ENCODE measurements at places on chromosomes 6 and 20.
A peak's percentile ranks its signal among the peaks of the same experiment; 100 is the strongest.

GRCh38 chr6:95923518-95923917, 92.3 kb upstream of the FUT9 start:
- DNase-seq, result no peak

- DNase-seq, result no peak
Observed at GRCh38 chr6:4451081-4451480, 315.7 kb upstream of the ECI2 start.

DNA sequence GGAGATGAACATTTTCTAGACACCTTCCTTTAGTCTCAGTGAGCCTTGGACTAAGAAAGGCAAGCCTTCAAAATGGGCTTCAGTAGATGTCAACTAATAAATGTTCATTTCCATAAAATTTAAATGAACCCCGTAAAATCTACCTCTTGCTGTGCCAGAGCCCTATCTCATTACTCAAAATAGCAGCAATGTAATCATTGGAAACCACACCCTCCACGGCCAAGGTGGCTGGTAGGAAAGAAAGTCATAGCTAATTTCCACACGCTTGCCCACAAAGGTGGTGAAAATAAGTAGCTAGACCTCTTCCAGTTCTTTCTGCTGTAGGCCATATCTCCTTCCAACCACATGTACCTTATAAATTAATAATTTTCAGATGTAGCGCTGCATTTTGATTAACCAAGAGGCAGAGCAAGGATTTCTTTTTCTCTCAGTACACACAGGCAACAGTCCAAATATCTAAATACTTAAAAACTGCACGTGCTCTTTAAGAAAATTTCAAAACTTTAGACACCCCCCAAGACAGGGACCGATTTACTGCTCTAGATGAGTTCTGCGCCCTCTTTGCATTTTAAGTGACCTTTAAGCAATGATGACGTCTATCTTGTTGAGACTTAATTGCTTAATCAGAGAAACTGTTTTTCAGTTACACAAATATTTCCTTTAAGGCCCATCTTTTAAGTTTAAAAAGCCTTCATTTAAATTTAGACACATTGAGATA, 290.8 kb downstream of the ZNF217 start:
- no peak for DNase-seq

DNA sequence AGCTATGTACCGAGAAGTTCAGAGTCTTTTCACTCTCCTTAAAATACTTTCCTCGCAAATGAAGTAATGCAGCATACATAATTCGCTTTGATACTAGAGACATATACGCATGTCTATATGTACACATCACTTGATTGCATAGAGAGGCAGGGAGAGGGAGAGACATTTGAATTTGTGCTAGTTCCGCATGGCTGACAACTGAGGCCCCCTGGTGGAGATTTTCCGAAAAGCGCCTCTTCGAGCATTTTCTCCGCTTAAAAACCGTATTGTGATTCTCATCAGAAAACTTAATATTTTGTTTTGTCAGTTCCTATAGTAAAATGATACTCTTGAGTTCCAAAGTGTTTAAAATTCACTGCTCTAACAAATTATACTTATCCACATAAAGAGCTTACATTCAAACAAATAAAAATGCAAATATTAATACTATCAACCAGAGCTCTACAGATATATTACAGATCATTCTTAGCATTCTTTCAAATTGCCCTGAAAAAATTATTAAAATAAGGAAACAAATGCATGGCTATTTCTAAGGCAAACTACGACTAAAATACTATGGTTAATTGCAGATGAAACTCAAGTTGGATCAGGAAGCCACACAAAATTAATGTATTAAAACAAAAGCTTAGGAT, 637 bp downstream of the MYLK4 start:
- DNase-seq, result no peak

DNA sequence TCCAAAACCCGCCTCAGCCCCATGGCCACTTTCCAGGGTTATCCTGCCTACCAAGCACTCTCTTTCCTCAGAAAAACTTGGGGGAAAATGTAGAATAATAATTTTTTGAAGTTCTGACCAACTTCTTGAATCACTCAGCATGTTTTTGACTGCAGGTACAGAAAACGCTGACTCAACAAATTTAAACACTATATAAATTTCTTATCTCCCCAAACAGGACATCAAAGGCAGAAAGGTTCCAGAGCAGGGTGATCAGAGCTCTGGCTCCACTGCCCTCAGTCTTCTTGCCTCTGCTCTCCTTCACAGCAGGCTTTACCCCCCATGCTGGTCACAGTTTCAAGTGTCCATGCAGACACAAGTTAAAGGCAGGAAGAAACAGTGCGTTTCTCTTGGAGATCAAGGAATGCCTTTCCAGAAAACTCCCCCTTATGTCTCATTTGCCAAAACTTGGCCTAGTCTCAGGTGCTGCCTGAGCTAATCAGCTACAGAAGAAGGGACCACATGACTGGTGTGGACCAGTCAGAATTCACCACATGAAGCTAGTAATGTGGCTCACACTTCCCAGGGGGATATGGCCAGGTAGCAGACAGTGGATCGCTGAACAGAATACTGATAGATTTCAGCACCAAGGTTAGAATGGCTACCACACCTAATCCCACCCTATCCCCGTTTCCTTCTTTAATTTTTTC, 24.4 kb upstream of the SLC17A3 start:
- no peak for DNase-seq

GRCh38 chr20:14199111-14199510, 138.3 kb downstream of the FLRT3 start:
- no peak for DNase-seq

DNA sequence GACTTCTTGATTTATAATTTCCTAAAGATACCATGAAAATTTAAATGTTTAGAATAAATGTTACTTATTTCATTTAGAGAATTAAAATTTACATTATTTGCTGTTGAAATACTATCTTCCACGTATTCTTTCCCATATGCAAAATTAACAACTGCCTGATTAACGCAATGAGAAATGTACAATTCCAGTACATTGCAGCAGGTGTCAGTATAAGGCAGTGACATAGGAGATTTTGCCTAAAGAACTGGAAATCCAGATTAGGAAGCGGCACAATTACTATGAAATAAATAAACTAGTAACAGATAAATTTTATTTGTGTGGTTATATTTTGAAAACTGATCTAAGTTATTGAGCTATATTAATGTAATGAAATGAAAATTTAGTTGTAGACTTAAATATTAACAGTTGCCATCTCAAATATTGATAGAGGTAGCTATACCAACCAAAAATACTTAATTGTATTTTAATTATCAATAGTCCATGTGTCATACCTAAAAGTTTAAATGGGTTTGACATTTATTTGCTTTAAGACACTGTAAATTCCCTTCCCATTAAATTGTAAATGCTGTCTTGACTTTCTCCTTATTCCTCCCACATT, 300.2 kb downstream of the UTRN start:
- no peak for DNase-seq

DNA sequence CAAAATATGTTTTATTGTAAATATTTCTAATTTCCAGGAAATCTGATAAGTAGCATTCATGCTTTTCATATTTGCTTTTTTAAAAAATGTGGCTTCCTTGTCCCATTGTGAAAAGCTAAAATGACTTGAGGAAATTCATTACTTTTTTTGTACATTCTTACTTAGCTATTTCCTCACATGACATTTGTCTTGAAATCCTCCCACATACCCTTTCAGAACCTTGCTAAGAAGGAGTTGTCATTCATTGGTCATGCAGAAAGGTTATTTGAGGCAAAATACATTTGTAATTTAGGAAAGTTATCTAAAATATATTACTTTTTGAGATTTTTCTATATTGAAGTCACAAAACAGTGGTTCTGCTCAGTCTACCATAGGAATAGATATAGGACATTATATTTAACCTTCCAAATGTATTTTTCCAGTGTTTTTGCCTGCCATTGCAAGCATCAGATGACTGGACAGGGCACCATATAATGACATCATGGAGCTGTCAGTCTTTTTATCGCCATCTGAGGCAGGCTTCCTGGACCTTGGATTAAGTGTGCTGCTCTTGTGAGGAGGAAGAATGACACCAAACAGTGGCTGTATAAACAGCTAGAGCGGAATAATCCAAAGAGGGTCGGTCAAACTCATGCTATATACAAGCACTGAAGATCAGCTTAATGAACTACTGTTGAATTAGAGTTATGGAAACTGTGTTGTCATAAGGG, 109.4 kb upstream of the HCRTR2 start:
- no peak for DNase-seq

- no peak for DNase-seq
Observed at GRCh38 chr6:87722540-87723169, 20.6 kb upstream of the AKIRIN2 start.

DNA sequence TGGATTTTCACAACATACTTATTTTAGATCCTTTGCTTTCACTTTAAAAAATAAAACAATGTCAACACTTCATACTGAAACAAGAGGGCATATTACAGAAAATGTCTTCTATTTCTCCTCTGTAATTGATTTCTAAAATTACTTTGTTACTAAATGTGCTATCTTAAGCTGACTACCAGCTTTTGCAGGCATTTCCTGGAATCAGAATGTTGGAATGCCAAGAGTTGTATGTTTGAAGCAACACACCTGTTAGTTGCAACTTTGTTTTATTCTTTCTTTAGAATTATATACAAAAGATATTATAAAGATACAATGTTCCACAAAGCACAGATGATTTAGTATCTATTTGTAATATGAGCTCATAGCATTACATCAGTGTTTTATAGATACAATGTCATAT, 62.5 kb upstream of the TMEM170B start:
- no peak for DNase-seq

DNA sequence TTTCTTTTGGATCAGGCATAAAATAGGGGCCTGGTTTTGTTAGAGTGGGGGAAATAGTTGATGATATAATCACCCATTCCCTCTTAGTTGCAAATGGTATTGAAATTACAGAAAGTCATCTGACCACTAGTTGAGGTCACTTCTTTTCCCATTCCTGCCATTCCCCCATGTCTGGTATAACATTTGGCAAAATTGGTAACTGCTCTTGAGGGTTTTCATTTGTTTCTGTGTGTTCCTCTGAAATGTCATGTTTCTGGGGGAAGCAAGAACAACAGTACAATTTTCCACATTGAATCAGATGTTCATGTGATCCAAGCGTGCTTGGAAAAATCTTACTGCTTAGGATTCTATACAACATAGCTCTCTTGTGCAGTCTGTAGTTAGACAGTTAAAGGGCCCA, 7.3 kb downstream of the AIG1 start:
- no peak for DNase-seq

GRCh38 chr20:53599044-53599362, 5.4 kb upstream of the ZNF217 start:
- DNase-seq, result no peak

GRCh38 chr6:137705160-137706082, 161.6 kb upstream of the TNFAIP3 start:
- peak; percentile 45 for DNase-seq

DNA sequence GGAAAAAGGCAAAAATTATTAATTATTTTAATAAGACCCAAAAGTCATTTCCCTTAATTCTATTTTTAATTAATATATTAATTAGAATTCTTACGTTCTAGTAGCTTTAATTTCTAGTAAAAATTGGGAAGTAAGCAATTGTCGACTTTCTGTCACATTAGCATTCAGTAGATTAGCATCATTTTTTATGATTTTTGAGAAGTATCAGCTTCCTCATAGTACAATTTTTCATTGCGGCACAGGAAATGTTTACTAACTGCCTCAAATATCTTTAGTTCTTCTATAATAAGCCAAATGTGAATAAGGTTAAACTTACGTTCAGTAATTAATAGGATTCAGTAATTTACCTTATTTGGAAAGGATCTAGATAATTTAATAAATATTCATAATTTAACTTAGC, 687.4 kb downstream of the EPM2A start:
- no peak for DNase-seq

GRCh38 chr6:11769244-11769643, 9.4 kb downstream of the ADTRP start:
- DNase-seq, result no peak

- no peak for DNase-seq
Observed at GRCh38 chr6:147604373-147604772, 95.9 kb downstream of the SAMD5 start.

- DNase-seq, result no peak
Observed at GRCh38 chr6:69162811-69163210, 527.7 kb downstream of the ADGRB3 start.

GRCh38 chr6:34645627-34646026, 50.9 kb downstream of the ILRUN start:
- no peak for DNase-seq

All from NK-92 treated with Interleukin-12 subunit alpha and Interleukin-12 subunit beta, amount 100 ng/mL, for 24 hours (cell line).